HFFc6 (cell line): ENCODE measurements at places on chromosomes 2 and 18. TPM values are rescaled to one million over a fixed set of nuclear protein-coding genes. Genes with fewer than 3 reads are reported as not detected.

DNA sequence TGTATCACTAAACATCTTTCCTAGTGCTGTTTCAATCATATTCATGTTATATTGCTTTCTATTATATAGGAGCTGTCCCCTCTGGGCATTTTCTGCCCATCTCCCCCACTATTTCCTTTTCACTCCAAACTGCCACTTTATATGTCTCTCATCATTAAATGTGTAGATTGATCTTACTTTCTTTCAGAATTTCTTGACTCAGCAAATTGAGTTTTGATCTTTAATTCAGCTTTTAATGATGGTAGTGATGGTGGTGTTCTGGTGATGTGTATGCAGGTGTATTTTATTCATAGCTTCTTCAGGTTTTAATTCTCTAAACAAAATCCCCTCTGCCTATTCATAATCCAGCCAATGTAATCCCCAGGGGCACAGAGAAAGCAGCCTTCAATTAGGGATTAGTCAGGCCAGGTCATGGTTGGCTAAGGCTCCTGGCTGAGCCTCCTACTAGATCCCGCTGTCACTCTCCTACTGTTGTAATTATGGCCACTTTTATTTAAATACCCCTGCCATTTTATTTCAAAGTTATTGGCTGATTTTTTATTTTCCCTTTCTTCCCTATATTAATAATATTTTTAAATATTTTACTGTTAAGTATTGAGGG, 325.4 kb downstream of the SPAG16 start:
- no peak for DNase-seq

- DNase-seq: no peak
Observed at GRCh38 chr2:235064976-235065375, 113.2 kb downstream of the SH3BP4 start.

DNA sequence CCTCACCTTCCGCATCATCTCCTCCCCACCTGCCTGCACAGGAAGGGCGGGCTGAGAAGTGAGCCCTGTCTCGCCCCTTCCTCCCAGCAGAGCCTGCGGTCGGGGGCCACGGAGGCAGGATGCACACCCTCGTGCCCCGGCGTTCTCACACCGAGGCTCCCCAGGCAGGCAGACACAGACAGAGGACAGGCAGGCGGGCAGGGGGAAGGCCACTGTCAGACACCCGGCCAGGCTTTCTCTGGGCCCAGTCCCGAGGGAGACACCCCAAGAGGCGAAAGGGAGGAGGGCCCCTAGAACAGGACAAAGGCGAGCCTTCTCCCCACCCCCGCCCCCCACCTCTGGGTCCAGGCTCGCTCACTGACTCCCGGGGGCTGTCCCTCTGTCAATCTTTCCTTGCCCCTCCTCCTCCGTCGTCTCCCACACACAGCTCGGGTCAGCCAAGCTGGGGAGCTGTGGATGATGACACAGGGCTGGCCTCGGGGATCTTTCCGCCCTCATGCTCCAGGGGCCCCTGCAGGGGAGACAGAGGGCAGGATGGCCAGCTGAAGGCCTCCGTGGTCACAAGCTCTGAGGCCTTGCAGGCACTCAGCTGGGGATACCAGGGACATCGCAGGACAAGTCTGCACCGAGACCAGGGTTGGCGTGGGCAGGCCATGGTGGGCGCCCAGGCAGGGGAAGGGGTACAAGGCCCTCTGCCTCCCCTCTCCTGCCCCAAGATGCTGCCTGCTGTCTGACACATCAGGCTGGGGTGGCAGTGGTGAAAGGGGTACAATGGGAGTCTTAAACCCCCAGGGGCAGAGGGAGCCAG, 24.9 kb downstream of the BIN1 start:
- no peak for DNase-seq

Gene SLC35G4
- total RNA-seq: not detected in 3 replicates
